Kidney glomerular epithelial cell (primary cell): ENCODE measurements at places on chromosomes 12 and 14.

GRCh38 chr14:99995700-99996356 is 69.4 kb upstream of the EVL start:
- DNase-seq = peak; percentile 26

- no peak for DNase-seq
Measured at GRCh38 chr12:59407799-59408198, 188.0 kb upstream of the SLC16A7 start.

DNA sequence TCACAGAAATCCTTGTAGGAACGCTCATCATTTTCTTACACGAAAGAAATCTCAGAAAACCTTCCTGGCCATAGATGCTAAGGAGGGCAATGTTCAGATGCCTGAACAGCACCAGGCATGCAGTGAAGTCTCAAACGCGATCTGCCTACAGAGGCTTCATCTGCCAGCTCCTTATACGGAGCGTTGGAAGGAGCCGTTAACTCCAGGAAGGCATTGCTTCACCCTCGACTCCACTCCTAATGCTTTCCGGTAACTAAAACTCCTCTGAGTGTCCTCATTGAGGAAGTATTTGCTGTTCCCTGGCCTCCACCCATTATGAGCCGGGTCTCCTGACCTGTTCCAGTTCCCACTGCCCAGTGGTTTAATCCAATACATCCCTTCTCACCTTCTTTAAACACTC is 502.7 kb downstream of the BCL11B start:
- no peak for DNase-seq

DNA sequence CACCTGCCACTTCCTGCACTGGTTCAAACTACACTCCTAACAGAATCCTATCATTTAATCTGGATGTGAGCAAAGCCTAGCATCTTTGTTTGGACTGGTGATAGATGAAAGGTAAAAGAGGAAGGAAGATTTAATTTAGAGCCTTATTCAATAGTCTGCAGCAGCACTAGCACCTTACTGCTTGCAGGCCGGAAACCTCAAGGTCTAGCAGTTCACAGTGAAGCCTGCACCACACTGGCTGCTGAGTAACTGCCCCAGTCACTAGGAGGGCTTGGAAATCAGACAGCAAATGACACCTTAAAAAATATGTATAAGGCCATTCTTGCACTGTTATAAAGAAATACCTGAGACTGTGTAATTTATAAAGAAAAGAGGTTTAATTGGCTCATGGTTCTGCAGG is 358.0 kb downstream of the DAD1 start:
- no peak for DNase-seq

DNA sequence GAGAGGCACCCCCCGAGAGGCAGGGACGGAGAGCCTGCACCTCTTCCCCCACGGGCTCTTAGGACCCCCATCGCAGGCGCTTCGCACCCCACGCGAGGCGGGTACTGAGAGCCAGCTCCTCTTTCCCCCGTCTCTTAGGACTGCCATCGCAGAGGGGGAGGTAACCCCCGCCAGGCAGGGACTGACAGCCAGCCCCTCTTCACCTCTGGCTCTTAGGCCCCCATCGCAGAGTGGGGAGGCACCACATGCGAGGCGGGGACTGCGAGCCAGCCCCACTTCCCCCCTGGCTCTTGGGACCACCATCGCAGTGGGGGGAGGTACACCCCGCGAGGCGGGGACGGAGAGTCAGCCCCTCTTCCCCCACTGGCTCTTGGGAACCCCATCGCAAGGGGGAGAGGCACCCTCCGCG is 46.1 kb downstream of the DDX11 start:
- DNase-seq = no peak

DNA sequence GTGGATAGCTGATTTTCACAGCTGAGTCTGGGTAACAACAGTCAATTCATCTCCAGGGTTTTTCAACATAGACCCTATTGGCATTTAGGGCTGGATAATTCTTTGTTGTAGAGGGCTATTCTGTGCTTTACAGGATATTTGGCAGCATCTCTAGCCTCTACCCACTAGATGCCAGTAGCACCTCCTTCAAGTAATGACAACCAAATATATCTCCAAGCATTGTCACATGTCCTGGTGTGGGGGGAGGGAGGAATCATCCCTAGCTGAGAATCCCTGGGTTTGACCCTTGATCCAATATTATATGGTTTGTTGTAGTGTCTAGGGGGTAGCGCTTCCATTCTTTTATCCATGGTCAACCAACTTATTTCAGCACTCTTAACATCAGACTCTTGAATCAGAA is 157.2 kb downstream of the ANO4 start:
- DNase-seq = no peak

DNA sequence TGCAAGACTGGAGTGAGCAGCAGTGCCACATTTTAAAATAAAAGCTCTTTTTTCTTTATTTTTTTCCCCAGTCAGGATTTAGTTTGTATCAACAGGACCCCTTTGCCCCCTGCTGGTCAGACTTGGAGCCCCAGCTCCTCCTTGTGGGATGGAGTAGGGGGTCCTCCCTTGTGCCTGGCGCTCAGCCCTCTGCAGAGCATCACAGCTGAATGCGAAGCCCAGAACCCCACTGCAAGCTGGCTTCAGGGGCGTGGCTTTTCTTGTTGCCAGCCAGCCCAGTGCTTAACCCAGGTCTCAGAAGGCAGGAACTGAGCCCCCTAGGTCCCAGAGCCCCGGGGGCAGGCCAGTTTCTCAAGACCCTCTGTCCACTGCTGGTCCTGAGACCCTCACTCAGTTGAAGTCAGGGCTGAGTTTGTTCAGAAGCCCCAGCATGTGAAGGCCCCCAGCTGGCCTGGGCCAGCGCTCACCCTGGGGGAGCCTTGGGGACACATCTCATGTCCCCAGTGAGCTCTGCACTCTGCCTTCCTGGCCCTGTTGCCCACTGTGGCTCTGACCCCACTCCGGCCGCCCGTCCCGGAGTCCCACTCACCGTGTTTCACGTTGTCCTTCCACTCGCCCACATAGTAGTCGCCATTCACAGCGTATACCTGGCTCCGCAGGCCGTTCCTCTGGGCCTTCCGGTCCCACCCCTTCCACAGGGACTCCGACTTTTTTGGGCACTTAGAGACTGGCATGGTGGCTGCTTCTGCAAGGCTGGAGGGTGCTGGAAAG is 519 bp downstream of the MORN3 start:
- no peak for DNase-seq

GRCh38 chr12:67052981-67053380 is 216.2 kb upstream of the CAND1 start:
- DNase-seq = peak; percentile 72

DNA sequence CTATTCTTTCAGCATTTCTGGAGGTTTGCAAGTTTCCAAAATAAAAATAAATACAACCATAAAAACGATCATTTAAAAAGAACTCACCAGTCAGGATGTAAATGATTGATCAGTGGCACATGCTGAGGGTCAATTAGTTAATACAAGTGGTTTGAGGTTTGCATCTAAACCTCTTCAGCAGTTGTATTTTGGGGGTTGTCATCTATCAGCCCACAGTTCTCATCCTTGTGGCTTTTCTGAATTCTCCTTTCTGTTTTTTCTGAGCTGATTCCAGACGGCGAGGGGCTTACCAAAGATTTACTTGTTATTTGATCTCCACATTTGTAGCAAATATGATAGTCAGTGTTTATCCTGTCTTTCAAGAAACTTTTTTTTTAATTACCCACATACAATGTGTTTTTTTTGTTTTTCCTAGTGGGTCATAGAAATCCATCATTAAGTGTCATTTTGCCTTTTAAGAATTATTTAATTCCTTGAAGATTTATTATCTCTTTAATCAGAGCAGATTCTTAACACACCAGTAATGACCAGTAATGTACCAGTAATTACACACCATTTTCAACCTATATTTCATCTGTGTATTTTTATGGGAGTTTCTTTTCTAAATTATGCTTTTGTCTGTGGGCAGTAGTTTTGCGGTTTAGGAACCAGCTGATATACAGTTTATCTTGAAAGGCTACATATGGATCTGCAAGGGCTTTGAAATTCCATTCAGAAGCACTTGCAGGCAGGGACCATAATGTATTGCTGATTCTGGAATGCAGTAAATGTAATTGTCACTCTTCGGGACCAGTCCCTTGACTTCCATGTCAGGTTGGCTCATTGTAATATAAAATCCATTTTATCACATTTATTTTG is 56.3 kb upstream of the DAAM1 start:
- no peak for DNase-seq

DNA sequence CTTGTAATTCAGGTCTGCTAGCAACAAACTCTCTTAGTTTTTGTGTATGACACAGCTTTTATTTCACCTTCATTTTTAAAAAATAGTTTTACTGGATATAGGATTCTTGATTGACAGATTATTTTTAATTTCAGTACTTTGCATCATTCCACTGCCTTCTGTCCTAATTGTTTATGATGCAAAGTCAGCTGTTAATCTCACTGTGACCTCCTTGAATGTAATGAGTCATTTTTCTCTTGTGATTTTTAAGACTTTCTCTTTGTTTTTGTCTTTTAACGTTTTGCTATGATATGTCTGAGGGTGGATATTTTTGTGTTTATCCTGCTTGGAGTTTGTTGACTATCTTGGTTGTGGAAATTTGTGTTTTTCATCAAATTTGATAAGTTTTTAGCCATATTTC is 126.3 kb upstream of the FBXO33 start:
- no peak for DNase-seq

DNA sequence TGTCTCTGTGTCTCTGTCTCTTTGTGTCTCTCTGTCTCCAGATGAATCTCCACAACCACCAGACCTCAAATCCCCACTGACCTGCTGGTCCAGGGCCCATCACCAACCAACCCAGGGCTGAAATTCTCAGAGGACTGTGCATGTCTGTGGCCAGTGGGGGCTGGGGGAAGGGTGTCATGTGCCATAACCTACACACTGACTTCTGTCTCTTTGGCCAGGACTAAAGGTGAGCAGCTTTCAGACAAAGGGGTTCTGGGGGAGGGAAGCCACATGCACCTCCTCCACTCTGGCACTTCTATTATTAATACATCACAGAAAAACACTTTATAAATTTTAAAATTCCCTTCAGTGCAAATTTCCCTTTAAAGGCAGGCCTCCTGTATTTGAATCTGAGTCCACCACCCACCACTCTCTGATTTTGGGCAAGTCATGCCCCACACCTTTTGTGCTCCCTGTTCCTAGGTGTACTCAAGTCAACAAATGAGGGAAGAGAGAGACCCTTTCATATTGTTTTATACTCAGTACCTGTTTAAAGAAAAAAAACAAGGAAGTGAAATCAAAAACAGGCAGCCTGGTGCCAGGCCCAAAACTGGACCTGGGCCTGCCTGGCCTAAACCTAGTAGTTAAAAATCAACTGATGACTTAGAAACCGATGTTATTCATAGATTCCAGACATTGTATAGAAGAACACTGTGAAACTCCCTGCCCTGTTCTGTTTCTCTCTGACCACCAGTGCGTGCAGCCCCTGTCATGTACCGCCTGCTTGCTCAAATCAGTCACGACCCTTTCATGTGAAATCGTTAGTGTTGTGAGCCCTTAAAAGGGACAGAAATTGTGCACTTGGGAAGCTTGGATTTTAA is 80.2 kb downstream of the TUNAR start:
- DNase-seq = peak; percentile 51

GRCh38 chr14:90655829-90656228 is 160.4 kb downstream of the TTC7B start:
- no peak for DNase-seq

GRCh38 chr12:89162589-89163261 is 189.6 kb downstream of the DUSP6 start:
- peak; percentile 88 for DNase-seq

- DNase-seq = no peak
Measured at GRCh38 chr14:102195446-102195845, 55.7 kb downstream of the WDR20 start.

- peak; percentile 72 for DNase-seq
Measured at GRCh38 chr14:71753126-71753830, 179.0 kb upstream of the RGS6 start.

- no peak for DNase-seq
Measured at GRCh38 chr12:9607716-9608115, at the start of gene KLRB1. KLRB1 (minus strand) TSS chr12:9607916; CDS start chr12:9607839, 77 bp downstream.

DNA sequence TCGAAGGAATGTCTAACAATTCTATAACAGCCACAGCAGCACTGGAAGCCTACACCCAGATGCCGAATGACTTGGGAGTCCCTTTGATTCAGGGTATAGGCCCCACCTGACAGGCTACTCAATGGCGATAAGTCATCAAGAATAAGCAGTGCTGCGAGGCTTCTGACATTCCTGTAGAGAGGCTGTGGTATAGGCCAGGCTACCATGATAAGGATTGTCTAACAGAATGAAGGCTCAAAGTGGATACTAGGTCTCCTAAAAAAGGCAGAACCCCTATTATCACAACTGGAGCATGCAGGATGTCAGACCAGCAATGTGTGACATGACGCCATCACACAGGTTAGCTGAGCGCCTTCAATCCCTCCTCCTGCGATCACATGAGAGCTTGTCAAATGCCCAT is 53.2 kb downstream of the ZFP36L1 start:
- DNase-seq = no peak

GRCh38 chr12:131758016-131758739 is 47.3 kb downstream of the SFSWAP start:
- no peak for DNase-seq

GRCh38 chr12:19074700-19075099 is 54.8 kb upstream of the PLEKHA5 start:
- DNase-seq = no peak

DNA sequence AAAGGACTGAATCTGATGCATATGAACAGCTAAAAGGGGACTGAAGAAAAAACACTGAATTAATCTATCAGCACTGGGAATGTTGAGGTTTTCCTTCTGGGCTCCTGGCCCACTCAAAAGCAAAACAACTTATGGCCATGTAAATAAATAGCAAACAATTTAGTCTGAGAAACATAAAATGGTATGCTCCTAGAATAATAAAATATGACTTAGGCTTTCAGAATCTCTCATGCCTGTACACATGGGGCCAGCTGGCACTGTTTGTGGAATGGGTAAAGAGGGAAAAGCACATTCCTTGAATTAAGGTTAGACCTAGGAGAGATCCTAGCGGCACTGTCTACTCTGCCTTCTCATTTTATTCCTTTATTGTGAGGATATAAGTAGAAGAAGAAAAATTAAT is 6.2 kb downstream of the KLHDC2 start:
- DNase-seq = no peak

DNA sequence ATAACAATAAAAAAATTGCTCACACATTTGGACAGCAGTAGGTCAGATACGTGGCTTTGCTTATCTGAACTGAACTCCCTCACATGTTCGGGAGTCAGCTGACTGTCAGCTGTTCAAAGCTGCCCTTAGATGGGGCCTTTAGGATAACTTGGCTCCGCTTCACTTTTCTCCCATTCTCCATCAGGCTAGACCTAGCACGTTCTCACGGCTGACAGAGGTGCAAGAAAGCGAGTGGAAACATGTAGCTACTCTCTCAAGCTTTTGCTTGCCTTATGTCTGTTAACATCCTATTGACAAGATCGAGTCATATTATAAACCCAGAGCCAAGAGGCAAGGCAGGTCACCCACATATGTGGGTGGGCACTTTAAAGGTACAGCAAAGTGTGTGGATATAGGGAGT is 112.0 kb upstream of the PDZRN4 start:
- DNase-seq = no peak

GRCh38 chr12:71439362-71439612 is 311 bp upstream of the LGR5 start:
- DNase-seq = no peak

DNA sequence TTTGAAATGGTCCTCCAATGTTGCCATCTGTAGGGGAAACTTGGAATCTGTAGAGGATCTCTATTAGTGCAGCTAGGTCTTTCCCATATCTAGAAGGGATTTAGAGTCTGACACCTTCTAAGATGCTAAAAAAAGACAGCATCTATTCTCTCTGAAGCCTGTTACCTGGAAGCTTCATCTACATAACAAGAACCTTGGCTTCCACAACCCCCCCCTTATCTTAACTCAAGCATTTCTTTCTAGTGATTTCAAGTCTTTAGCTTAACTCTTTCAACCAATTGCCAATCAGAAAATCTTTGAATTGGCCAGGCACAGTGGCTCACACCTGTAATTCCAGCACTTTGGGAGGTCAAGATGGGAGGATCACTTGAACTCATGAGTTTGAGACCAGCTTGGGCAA is 543.3 kb downstream of the TRHDE start:
- no peak for DNase-seq
